T-cell (primary cell): ENCODE measurements at places on chromosomes 7 and 10.

DNA sequence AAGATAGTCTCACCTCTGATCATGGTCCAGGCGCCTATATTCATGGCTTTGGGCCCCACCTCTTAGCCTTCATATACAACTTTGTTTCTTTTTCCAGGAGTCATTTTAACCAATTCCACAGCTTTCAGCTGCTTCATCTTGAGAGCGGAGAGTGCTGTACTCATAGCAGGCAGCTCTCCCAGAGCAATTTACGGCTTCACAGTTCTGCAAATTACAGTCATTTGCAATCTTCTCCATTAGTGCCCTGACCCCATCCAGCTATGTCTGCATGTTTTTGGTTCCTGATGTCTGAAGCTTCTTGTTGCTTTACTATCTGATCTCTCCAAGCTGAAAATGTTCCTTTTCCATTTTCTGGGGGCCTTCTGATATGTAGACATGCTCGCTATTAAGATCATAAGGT is 18.0 kb upstream of the MEST start:
- no peak for DNase-seq

GRCh38 chr7:100891568-100892247 is 2.2 kb upstream of the UFSP1 start:
- DNase-seq, result no peak

DNA sequence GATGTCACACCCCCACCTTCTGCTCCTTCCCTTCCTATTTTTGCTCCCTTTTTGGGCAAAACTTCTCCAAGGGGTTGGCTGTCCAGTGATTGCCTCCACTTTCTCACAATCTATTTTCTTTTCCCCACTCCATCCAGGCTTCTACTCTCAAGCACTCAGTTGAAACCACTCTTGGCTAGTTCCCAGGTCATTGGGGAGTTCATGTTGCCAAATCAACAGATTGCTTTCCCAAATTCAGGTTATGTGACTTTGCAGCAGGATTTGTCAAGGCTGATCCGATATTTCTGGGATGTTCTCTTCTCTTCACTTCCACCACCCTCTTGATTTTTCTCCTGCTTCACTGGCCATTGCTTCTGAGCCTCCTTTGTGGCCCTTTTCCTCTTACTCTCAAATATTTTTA is 258.7 kb upstream of the SLC26A5 start:
- DNase-seq, result no peak

DNA sequence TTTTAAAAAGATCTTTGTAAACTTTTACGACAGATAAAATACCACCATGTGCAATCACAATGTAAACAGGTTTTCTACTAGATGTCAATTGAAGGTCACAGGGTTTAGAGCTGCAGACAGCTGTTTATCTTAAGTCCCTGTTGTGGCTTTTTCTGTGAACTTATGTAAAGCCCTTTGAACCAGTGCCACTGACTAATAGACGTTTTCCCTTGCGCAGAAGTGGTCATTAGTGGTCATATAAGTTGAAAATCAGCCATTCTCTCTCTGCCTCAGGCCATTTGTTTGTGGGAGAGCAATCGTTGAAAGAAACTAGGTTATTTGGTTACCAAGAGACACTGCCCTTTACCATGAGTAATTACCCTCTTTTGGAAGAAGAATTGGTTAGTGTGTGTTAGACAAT is 23.9 kb downstream of the CACNB2 start:
- no peak for DNase-seq
